ENCODE measurements at places on chromosomes 2 and 18.

- no peaks in the 10 kb centered on the region for H3K36me3 ChIP-seq
- no peak overlapping the region for H3K4me3 ChIP-seq
- H3K27ac ChIP-seq = no peak overlapping the region
- peaks cover 7% of the 10 kb centered on the region for H3K4me1 ChIP-seq
These were observed 122.1 kb downstream of the DTNB start for GRCh38 chr2:25551316-25551715.

DNA sequence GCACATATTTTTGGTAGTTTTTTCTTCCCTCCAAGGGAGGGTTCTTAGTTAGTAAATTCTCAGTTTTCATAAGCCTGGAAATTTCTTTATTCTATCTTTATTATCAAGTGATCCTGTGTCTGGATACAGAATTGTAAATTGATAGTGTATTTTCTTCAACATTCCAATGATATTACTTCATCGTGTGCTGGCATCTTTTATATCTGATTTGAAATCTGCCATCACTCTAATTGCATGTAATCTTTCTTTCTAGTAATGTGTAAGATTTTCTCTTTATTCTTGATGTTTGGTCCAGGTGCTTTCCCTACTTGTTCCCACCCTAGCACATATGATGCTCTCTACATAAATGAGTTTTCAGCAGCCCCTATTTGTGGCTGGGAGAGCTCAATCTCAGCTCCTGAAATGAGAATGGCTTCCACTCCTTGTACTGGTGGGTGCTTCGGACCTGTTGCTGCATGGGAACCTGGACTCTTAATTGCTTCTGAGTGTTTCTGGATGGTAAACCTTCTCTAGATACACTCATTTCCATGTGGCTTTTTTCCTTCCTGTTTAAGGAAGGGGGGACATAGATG lies 102.7 kb downstream of the SMIM21 start:
- no peaks in the 10 kb centered on the region for H3K4me1 ChIP-seq
- H3K27ac ChIP-seq = no peak overlapping the region
- H3K27me3 ChIP-seq = peaks cover 9% of the 10 kb centered on the region
- H3K4me3 ChIP-seq = no peak overlapping the region
- DNase-seq = no peak
- no peaks in the 10 kb centered on the region for H3K36me3 ChIP-seq

GRCh38 chr2:189569295-189569910 lies 11.2 kb downstream of the SLC40A1 start:
- DNase-seq = no peak
- H3K4me1 ChIP-seq = peaks cover 12% of the 10 kb centered on the region
- peak overlapping the region; percentile 11 for H3K27ac ChIP-seq
- no peak overlapping the region for H3K4me3 ChIP-seq
- H3K36me3 ChIP-seq = no peaks in the 10 kb centered on the region
- peaks cover 6% of the 10 kb centered on the region for H3K27me3 ChIP-seq

- H3K4me3 ChIP-seq = no peak overlapping the region
These were observed 359.0 kb downstream of the TSN start for GRCh38 chr2:122114421-122114820.

DNA sequence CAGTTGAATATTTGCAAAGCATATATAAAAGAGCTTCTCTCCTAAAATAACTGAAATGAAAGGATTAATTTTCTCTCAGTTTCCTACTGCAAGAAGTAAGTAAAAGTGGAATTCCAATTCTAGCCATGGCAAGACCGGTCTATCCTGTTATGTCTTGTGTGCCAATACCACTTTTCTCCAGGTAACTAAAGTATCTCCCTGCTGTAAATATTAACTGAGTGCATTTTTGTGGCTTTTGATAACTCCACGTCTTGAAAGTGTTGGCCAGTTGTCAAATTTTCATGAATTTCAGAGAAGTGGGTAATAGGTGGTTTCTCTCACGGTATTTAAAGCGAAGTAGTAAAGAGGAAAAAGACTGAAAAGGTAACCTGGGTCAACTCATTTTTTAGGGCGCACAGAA lies 225.9 kb downstream of the NEDD4L start:
- no peak overlapping the region for H3K4me3 ChIP-seq
- H3K27ac ChIP-seq = no peak overlapping the region
- H3K36me3 ChIP-seq = no peaks in the 10 kb centered on the region
- H3K27me3 ChIP-seq = no peaks in the 10 kb centered on the region
- no peak for DNase-seq

DNA sequence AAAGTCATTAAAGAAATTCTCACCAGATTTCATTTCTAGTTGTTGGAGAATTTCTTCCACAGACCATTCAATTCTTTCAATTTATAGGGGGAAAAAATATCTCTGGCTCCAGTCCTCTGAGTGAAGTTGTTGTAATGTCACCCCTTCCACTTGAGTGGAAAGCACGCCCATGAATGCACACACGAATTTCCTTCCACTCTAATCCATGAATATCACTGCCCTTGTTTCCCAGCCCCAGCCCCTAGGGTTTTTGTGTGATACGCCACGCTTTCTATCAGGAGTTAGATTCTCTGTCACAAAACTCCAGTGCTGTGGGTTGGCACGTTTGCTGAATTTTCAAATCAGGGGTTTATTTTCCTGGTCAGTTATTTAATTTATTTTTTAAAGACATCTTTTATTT lies 38.1 kb downstream of the CDCA7 start:
- peaks cover 13% of the 10 kb centered on the region for H3K27me3 ChIP-seq
- no peak overlapping the region for H3K4me3 ChIP-seq
- H3K27ac ChIP-seq = no peak overlapping the region
- H3K4me1 ChIP-seq = no peaks in the 10 kb centered on the region

GRCh38 chr2:116810071-116810470 lies 1004.4 kb upstream of the DDX18 start:
- H3K4me1 ChIP-seq = no peaks in the 10 kb centered on the region
- no peak overlapping the region for H3K4me3 ChIP-seq
- H3K36me3 ChIP-seq = no peaks in the 10 kb centered on the region
- H3K27ac ChIP-seq = no peak overlapping the region
- H3K27me3 ChIP-seq = no peaks in the 10 kb centered on the region

- H3K36me3 ChIP-seq = no peaks in the 10 kb centered on the region
- H3K27me3 ChIP-seq = no peaks in the 10 kb centered on the region
- no peak overlapping the region for H3K4me3 ChIP-seq
- no peaks in the 10 kb centered on the region for H3K4me1 ChIP-seq
- no peak for DNase-seq
These were observed 841.0 kb upstream of the PIK3C3 start for GRCh38 chr18:41113885-41114482.

GRCh38 chr2:184551626-184552025 lies 46.7 kb upstream of the ZNF804A start:
- H3K27me3 ChIP-seq = no peaks in the 10 kb centered on the region
- no peak for DNase-seq
- H3K36me3 ChIP-seq = no peaks in the 10 kb centered on the region
- H3K27ac ChIP-seq = no peak overlapping the region
- no peaks in the 10 kb centered on the region for H3K4me1 ChIP-seq

- peaks cover 34% of the 10 kb centered on the region for H3K4me1 ChIP-seq
- peak overlapping the region; percentile 26 for H3K27ac ChIP-seq
- no peaks in the 10 kb centered on the region for H3K27me3 ChIP-seq
- no peak overlapping the region for H3K4me3 ChIP-seq
- H3K36me3 ChIP-seq = no peaks in the 10 kb centered on the region
These were observed 621.1 kb upstream of the FANCL start for GRCh38 chr2:58862244-58862643.

DNA sequence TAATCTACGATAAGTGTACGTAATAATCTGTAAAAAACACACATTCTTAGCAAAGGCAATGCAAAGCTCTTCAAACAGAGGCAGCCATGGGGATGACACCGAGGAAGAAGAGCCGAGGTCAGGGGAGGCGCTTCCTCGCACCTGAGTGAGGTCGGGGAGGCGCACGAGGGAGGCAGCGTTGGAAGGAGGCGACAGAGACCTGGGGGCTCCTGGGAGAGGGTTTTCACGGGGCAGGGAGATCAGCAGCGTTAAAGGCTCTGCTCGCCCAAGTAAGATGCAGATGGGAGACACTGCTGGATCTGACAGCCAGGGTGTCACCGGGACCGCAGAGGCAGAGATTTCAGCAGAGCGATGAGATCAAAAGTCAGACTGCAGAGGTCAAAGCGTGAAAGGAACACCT lies 143.1 kb downstream of the L3MBTL4 start:
- no peaks in the 10 kb centered on the region for H3K27me3 ChIP-seq
- peaks cover 7% of the 10 kb centered on the region for H3K4me1 ChIP-seq
- H3K4me3 ChIP-seq = no peak overlapping the region
- peaks cover 34% of the 10 kb centered on the region for H3K36me3 ChIP-seq
- H3K27ac ChIP-seq = peak overlapping the region; percentile 27

GRCh38 chr2:176566961-176567360 lies 297.7 kb downstream of the MTX2 start:
- no peak overlapping the region for H3K27ac ChIP-seq
- DNase-seq = no peak
- H3K4me3 ChIP-seq = no peak overlapping the region
- no peaks in the 10 kb centered on the region for H3K4me1 ChIP-seq

DNA sequence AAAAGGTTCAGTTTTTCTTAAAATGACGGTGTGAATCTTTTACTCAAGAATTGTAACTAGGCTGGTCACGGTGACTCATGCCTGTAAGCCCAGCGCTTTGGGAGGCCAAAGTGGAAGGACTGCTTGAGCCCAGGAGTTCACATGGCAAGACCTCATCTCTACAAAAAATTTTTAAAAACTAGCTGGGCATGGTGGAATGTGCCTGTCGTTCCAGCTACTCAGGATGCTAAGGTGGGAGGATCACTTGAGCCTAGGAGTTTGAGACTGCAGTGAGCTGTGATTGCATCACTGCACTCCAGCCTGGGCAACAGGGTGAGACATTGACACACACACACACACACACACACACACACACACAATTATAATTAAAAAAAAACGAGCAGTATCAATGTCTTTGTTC lies 369.8 kb downstream of the DPP10 start:
- no peak overlapping the region for H3K27ac ChIP-seq
- no peaks in the 10 kb centered on the region for H3K4me1 ChIP-seq
- H3K27me3 ChIP-seq = no peaks in the 10 kb centered on the region
- DNase-seq = no peak
- H3K36me3 ChIP-seq = no peaks in the 10 kb centered on the region

DNA sequence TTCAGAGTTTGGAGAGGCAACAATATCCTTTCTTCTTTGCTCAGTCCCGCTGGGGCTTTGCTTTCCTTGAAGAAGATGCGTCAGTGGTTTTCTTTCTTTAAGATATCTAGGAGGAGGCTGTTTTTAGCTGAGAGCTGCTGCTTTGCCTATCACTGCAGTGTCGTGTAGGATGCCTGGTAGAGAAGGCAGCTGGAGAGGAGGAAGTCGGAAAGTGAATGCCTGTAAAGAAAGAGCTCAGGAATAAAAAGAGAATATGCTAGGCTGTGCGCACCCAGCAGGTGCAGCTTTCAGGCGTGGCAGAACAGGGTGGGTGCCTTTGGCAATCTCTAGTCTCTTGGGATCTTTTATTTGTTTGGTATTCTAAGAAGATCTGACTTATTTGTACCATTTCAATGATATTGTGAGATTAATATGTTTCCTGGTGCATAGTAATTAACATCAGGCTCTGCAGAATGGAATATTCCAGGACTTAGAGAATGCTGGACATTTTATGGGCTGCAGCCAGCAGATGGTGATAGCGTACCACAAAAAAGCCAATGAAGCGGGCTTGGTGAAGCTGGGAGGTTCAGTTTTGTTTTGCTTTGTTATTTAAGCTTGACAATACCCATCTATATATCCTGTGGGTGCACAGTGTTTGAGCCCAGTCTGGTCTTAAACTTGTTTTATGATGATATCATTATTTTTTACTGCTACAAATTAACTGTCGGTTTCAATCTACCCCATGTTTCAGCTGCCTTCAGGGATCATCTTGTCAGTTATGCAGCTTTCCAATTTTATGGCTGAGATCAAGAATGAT lies 34.9 kb downstream of the CAVIN2 start:
- H3K27me3 ChIP-seq = no peaks in the 10 kb centered on the region
- H3K4me3 ChIP-seq = no peak overlapping the region
- no peak overlapping the region for H3K27ac ChIP-seq
- no peak for DNase-seq
- H3K4me1 ChIP-seq = no peaks in the 10 kb centered on the region

GRCh38 chr2:72937356-72937669 lies 20.0 kb downstream of the EMX1 start:
- H3K36me3 ChIP-seq = no peaks in the 10 kb centered on the region
- peaks cover 18% of the 10 kb centered on the region for H3K27me3 ChIP-seq
- peaks cover 3% of the 10 kb centered on the region for H3K4me1 ChIP-seq

GRCh38 chr2:196341277-196341841 lies 170.0 kb upstream of the STK17B start:
- DNase-seq = no peak
- H3K27me3 ChIP-seq = no peaks in the 10 kb centered on the region
- no peaks in the 10 kb centered on the region for H3K36me3 ChIP-seq
- peaks cover 7% of the 10 kb centered on the region for H3K4me1 ChIP-seq
- H3K27ac ChIP-seq = no peak overlapping the region
- no peak overlapping the region for H3K4me3 ChIP-seq

DNA sequence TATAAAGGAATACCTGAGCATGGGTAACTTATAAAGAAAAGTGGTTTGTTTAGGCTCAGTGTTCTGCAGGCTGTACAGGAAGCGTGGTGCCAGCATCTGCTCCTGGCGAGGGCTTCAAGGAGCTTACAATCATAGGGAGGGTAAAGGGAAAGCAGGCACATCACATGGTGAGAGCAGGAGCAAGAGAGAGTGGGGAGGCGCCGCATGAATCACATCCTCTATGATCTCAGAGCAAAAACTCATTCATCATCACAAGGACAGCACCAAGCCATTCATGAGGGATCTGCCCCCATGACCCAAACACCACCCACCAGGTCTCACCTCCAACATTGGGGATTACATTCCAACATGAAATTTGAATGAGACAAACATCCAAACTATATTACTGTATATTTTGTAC lies 32.5 kb downstream of the R3HDM1 start:
- no peak overlapping the region for H3K4me3 ChIP-seq
- no peak overlapping the region for H3K27ac ChIP-seq
- H3K36me3 ChIP-seq = peaks cover 25% of the 10 kb centered on the region
- no peaks in the 10 kb centered on the region for H3K27me3 ChIP-seq
- peaks cover 2% of the 10 kb centered on the region for H3K4me1 ChIP-seq
- DNase-seq = no peak

GRCh38 chr2:218393750-218394290 lies 5.8 kb upstream of the CTDSP1 start:
- no peak for DNase-seq
- peaks cover 7% of the 10 kb centered on the region for H3K27me3 ChIP-seq
- H3K27ac ChIP-seq = no peak overlapping the region
- no peak overlapping the region for H3K4me3 ChIP-seq
